H4 (cell line): ENCODE measurements at places on chromosomes 3 and 15. TPM values are rescaled to one million over a fixed set of nuclear protein-coding genes. Genes with fewer than 3 reads are reported as not detected.

SKIL gene
- total RNA-seq, result 36.4 and 43.0 TPM in 2 replicates

IL5RA gene
- total RNA-seq, result 0.10 TPM in 1 of 2 replicates, not detected in the other

ISL2 gene
- total RNA-seq, result 2.3 and 4.2 TPM in 2 replicates

DNA sequence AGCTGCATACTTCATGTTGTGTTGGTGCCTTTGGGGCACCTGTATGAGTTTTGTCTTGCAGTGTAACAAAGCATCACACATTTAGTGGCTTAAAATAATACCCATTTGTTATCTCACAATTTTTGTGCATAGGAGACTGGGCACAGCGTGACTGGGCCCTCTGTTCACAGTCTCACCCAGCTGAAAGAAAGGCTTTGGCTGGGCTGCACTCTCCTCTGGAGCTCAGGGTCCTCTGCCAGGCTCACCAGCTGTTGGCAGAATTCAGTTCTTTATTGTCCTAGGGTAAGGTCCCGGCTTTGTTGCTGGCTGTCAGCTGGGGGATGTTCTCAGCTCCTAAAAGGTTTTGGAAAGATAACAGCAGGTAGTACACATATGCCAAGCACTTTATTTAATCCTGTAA is 263.3 kb downstream of the CLSTN2 start:
- no peak for DNase-seq

GRCh38 chr15:99127773-99128172 is 22.9 kb downstream of the SYNM start:
- no peak for DNase-seq

DNA sequence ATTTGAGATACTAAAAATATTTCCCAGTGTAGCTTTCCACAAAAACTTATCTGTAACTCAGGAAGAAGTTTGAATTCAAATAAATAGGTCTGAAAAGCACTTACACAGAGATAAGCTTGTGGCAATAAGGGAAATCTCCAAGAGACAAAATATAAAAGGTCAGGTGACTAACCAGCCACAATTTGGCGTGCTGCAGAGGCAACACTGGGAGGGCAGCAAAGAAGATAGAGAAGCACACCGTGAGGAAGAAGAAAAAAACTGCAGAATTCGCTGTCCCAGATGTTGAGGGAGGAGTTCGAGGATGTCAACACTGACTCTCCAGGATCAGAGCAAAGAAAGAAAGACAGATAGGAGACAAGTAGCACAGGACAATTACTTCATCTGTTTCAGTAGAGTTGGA is 204.4 kb downstream of the FMN1 start:
- DNase-seq, result no peak

DNA sequence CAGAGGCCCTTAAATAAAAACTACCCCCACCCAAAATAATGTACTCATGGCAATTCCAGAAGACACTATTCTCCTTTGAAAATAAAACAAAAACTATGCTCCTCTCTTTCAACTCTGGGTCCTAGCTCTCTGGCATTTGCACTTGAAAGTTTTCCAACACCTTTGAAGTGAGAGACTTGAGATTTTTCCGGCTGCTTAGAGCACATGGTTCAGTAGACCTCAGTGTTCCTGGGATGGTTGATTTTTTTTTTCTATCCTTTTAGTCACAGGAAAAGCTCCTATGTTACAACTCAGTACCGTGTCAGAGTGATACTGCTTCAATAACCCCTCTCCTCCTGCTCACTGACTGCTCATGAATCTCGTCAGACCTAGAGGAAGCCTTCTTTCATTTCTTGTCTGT is 118.3 kb upstream of the TUSC7 start:
- no peak for DNase-seq

- no peak for DNase-seq
Measured at GRCh38 chr3:57971975-57972374, 36.2 kb upstream of the FLNB start.

DNA sequence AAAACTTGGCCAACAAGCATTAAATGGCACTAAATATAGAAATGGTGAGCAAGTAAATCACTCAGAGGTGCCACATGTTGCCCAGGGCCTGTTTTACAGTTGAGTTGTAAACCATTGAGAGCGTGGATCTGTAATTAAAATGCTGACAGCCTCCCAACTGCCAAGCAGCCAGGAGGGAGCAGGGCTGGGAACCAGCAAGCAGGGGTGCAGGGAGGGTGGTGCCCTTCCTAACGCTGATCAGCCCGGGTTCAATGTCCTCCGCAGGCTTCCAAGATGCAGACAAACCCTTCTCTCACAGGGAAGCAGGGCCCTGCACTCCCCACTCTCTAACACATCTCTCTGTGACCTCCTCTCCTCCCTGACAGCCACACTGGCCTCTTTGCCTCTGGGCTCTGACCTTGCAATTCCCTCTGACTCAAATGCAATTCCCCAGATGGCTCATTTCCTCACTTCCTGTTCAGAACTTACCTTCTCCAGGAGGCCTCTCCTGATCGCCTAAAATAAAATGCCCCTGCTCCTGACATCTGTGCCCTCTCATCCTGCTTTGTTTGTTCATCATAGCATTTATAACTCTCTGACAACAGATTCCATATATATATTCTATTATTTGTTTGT is 40.0 kb downstream of the WNT7A start:
- DNase-seq, result no peak

DNA sequence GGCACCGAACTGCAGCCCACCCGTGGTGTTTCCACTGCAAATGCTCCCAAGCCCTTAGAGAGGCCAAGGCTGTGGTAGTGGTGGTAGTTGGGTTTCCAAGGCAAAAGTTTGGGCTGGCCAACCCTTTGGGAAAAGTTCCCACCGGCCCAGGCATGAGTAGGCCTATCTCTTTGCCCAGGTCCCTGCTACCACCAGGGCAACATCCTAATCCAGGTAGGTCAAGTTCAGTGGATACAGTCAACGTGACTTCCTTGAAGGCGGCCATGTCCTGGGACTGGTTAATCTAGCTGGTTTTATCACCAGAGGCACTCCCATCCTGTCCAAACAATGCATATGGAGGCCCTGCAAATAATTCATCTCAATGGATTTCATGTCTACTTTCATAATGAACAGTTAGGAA is 1.6 kb upstream of the ONECUT1 start:
- no peak for DNase-seq

- DNase-seq, result no peak
Measured at GRCh38 chr3:56192001-56192400, 276.3 kb downstream of the ERC2 start.
